ENCODE measurements at places on chromosomes 1 and 21.

- no peak for DNase-seq
Measured at GRCh38 chr1:78664763-78665162, 15.1 kb downstream of the IFI44 start.

- no peak for DNase-seq
Measured at GRCh38 chr1:58813361-58813760, 29.5 kb upstream of the JUN start.

DNA sequence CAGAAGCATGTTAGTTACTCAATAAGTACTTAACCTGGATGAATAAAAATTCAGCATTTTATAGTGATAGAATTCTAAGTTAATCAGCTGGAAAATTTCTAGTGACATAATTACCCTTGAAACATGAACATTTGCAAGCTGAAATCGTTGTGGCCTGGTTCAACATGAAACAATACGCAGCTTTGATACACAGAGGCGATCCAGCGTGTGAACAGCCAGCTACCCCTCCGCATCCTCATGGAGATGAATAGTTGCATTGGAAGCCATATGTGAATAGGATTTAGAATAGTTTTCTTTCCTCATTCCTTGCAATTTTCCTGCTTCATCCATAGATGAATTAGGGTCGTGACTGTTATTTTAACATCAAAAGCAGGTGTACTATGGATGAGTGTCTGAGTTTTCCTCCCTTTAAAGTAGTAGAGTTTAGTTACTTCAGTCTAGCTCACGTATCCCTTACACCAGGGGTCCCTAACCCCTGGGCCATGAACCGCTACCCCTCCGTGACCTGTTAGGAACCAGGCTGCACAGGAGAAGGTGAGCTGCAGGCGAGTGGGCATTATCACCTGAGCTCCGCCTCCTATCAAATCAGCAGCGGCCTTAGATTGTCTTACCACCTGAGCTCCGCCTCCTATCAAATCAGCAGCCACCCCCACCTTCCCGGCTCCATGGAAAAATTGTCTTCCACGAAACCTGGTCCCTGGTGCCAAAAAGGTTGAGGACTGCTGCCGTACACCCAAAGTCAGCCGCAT, 6.2 kb upstream of the TARBP1 start:
- DNase-seq, result no peak

GRCh38 chr21:38885909-38886308, 80.2 kb downstream of the ETS2 start:
- DNase-seq, result no peak

DNA sequence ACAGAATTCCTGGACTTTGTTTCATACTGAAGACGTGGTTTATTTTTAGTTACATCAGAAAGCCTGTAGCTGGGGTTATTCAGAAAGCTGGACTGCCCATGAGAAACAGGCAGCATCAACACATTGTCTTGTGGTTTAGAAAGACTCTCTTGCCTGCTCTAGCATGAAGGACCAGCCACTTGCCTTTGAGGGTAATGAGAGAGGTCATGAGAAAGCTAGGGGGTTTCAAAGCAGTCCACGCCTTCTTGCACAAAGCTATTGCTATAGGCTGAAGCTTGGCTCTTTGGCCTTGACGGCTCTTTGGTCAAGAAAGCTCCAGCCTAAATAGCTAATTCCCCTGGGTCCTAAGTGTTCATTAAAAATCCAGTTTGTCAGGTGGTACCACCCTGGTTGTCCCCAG, 208.1 kb downstream of the PRDM2 start:
- no peak for DNase-seq

Data from stimulated activated CD8-positive, alpha-beta memory T cell treated with anti-CD3 and anti-CD28 coated beads, Interleukin-12 subunit alpha, Interleukin-12 subunit beta, amount 100 ng/mL, for 1 hour (primary cell).